Ovary (tissue), 10 donors: ENCODE measurements at places on chromosomes 16 and 17. TPM values are rescaled to one million over a fixed set of nuclear protein-coding genes. Genes with fewer than 3 reads are reported as not detected.

CNTD1 gene
- 0.30 TPM for total RNA-seq

DRC3 gene
- total RNA-seq: 6.0 TPM

SLC6A2 gene
- 0.23 TPM for total RNA-seq

EVPLL gene
- total RNA-seq: not detected

OSBPL7 gene
- total RNA-seq: 7.1 TPM

LGALS9B gene
- total RNA-seq: not detected

AOC2 gene
- 1.3 TPM for total RNA-seq

MPV17L gene
- 13.9 TPM for total RNA-seq

MYH1 gene
- total RNA-seq: not detected

NHLRC4 gene
- total RNA-seq: 3.4 TPM

GLIS2 gene
- 62.2 TPM for total RNA-seq

NACA2 gene
- total RNA-seq: not detected

ABCA10 gene
- 28.7 TPM for total RNA-seq

IRX5 gene
- 0.88 TPM for total RNA-seq

CIBAR2 gene
- 1.1 TPM for total RNA-seq

PTX4 gene
- 0.15 TPM for total RNA-seq

CENPT gene
- 35.8 TPM for total RNA-seq

KRTAP4-3 gene
- not detected for total RNA-seq

GRCh38 chr17:7014995-7015958 lies 2.9 kb downstream of the RNASEK start:
- DNase-seq: peak; percentile 54

GRCh38 chr16:59635674-59636073 lies 901.6 kb upstream of the GOT2 start:
- DNase-seq: no peak

- peak; percentile 17 for DNase-seq
These were observed 99.9 kb downstream of the EFCAB13 start for GRCh38 chr17:47423406-47424295.

DNA sequence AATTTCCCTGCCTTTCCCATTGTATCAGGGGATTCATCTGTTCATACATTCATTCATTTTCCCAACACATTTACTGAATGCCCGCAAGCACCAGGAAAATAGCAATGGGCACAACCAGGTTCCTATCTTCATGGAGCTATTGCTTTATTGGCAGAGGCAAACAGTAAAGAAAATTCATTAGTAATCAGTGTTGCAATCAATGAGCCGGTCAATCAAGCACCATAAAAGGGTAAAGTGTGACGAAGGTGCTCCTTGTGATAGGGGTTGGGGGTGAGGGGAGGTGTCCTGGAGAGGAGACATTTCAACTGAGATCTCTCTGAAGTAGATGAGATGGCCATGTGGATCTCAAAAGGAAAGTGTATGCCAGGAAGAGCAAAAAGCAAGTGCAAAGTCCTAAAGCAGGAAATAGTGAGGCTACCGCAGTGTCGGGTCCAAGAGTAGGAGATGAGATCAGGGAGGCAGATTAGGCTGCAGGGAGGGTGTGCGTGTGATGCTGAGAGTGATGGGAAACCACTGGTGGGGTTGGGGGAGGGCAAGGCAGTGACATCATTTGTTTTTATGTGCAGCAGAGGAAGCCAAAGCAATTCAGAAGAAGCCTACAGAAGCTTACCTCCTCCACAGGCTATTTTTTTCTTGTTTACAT lies 28.4 kb downstream of the CDH13 start:
- DNase-seq: no peak

DNA sequence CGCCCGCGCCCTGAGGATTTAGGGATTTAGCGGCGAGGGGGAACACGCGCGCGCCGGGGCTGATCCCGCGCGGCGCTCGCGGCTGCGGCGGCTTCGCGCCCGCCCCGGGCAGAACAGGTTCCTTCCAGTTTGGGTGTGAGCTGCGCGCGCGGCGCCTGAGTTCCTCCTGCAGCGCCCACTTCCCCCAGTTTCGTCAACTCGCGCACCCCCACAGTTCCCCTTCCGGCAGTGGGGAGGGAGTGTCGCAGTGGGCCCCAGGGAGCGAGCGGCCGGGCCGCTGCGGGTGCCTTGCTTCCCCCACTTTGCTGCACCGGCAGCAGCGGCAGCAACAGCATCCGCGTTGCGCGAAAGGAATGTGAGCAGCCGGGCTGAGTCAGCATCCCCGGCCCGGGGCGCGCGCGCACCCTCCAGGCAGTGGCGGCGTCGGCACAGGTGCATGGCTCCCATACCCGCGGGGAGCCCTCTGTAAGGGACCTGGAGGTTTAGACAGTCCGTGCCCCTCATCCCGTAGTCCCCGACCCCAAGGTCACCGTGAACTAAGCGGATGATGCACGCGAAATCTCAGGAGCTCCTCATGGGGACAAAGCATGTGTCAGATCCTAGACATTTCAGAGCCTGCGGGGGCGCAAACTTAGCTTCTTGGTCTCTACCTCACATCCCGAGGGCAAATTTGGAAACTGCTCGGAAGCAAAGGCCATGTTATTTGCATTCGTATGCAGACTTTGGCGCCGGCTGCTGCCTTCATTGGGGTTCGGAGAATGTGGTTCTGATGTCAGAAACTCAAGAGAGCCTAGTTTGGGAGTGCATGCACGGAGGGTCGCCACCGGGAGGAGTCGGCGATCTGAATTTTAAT lies 767 bp downstream of the ARSG start:
- peak; percentile 67 for DNase-seq

- DNase-seq: no peak
These were observed 107.6 kb downstream of the TTC19 start for GRCh38 chr17:16107165-16107770.

GRCh38 chr17:13385481-13385911 lies 216.2 kb downstream of the HS3ST3A1 start:
- DNase-seq: no peak

- no peak for DNase-seq
These were observed 30.0 kb downstream of the SOX9 start for GRCh38 chr17:72150632-72151460.

- no peak for DNase-seq
These were observed 75.4 kb upstream of the ZNF750 start for GRCh38 chr17:82915010-82915756.

DNA sequence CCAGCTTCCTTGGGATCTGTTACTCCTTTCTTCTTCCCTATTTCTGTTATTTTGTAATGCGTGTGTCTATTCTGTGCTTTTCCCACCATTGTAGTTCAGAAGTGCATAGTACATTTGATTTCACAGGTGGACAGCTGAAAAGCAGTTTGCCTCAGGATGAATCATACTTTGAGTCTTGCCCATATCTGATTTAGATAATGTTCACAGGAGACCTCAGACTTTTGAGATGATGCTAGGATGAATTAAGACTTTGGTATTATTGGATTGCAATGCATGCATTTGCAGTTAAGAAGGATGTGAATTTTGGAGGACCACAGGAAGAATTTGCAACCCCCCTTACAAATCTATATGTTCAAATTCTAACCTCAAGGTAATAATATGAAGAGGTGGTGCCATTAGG lies 769.6 kb downstream of the CDH11 start:
- DNase-seq: no peak

GRCh38 chr16:20382202-20382948 lies 22.2 kb downstream of the PDILT start:
- no peak for DNase-seq

GRCh38 chr16:88634994-88635670 lies 3.2 kb upstream of the IL17C start:
- DNase-seq: no peak

GRCh38 chr17:76683921-76684745 lies 26.6 kb downstream of the MXRA7 start:
- no peak for DNase-seq

DNA sequence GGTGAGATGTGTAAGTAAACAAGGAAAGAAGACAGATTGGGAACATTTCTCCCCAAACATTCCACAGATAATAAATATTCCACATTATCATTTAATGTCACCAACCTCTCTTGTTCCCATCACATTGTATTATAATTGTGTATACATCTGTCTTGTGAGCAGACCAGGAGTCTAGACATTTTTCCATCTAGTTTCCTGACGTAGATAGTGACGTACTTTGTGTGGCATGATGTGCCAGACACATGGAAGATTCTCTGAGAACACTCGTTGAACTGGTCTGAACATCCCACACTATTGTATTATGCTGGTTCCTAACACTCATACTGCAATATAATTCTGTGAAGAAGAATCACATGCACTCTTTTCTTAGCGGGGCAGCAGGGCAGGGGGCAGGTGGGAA lies 34.0 kb downstream of the WSB1 start:
- DNase-seq: no peak

DNA sequence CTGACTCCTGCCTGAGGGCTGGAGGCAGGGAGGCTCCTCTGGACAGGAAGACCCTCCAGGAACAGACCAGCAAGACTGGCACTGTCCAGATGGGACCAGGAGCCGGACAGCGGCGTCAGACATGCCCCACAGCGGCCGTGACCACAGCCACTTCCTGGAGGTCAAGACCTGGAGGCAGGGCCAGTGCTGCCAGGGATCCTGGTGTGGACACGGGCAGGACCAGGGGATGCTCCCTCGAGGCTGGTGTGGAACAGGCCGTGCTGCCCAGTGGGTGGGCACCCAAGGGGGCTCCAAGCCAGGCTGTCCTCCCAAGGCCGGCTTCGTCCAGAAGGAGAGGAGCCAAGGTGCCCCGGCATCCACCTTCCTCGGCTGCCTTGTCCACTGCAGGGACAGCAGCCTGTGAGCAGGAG lies 4.5 kb upstream of the CCDC57 start:
- no peak for DNase-seq

GRCh38 chr17:66583112-66583748 lies 251.7 kb upstream of the CACNG5 start:
- DNase-seq: no peak

- DNase-seq: no peak
These were observed 6.2 kb downstream of the CRISPLD2 start for GRCh38 chr16:84825896-84826557.

DNA sequence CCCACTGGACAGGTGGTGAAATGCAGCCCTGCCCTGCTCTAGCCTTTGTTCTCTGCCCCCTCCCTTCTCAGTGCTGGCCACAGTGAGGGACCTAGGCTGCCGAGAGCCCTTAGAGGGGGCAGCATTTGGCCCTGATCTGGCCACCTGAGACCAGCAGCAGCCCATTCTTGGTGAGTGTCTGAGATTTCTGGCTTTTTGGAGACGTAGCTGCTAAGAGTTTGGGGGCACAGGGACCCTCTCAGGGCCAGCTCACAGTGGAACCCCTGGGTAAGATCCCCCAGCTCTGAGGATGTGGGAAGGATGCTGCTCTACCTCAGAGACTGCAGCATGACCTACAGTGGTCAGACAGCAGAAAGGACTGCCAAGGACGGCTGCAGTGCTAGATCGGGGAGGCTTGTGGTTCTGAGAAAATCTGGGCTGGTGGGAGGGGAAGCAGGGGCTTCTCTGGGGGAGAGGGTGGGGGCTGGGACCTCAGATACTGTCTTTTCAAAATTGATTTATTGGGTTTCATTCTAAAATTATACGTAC lies 13.3 kb downstream of the GRB7 start:
- DNase-seq: no peak

GRCh38 chr16:69049146-69049545 lies 56.3 kb upstream of the HAS3 start:
- no peak for DNase-seq

DNA sequence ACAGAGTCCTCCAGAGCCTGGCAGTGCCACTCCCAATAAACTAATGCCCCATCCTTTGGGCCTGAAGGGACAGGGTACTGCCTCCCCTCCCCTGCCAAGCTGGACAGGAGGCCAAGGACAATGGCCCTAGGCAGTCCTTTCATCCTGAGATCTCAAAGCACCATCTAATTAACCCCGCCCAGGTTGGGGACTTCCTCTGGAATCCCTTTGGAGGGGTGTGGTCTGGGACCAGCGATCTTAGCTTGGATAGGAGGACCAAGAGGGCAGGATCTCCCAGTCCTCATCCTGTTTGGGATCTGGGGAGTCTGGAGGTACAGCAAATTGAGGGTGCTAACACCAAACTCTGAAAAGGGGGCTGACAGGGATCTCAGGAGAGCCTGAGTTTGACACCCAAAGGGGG lies 18.2 kb upstream of the SP6 start:
- no peak for DNase-seq

- DNase-seq: no peak
These were observed 605.4 kb upstream of the KIF2B start for GRCh38 chr17:53217311-53217710.

DNA sequence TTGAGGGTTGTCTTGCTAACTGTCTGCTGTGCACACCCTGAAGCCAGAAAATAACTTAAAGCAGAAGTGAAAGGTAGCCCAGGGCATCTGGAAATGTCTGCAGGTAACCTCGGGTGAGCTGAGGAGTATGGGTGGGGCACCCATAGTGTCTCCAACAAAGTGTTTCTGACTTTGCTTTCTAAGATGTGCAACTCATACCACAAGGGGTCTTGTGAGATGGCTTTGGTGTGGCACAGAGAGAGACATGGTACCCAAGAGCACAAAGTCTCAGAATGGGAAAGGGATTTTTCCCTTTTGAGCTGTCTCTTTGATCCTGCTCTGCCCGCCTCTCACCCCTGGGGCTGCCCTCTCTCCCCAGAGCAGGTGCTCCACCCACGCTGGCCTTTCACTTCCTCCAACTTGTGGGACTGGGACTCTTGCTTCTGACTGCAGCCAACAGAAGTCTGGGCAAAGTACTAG lies 6.9 kb downstream of the CHD9 start:
- DNase-seq: no peak

DNA sequence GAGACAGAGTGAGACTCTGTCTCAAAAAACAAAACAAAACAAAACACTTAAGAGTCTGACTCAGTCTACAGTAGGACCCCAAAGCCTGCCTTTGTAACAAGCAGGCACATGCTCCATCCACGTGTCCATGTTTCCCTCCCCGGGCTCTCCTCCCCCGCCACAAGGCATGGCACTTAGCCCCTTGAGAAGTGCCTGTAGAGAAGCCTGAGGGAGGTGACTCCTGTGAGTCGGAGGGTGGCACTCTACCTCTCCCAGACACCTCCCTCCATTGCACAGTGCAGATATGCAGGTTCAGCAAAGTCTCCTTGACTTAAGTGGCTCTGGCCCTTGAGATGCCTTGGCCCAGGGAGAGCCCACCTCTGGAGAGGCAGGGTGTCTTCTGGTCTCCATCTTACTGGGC lies 6.8 kb downstream of the FHOD1 start:
- no peak for DNase-seq
